ENCODE measurements at places on chromosomes 12 and 14. TPM values are rescaled to one million over a fixed set of nuclear protein-coding genes. Genes with fewer than 3 reads are reported as not detected.
A peak's percentile ranks its signal among the peaks of the same experiment; 100 is the strongest.

DNA sequence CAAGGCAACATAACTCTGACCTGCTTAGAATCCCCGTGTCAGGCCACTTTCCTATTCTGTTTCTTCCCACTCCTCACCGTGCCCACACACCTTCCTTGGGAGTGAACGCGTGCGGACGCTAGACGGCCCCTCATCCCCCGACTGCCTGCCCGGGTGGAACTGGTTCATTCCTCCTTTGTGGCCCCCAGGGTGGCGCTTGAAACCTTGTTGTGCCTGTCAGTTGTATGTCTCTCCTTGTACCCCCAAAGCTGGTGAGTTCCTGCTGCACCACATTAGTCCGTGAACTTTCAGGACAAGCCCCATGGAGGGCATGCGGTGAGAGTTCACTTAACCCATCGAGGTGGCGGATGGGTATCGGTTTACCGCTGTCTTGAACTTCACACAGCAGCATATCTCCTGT is 46.7 kb downstream of the SSH1 start:
- no peak for DNase-seq

DNA sequence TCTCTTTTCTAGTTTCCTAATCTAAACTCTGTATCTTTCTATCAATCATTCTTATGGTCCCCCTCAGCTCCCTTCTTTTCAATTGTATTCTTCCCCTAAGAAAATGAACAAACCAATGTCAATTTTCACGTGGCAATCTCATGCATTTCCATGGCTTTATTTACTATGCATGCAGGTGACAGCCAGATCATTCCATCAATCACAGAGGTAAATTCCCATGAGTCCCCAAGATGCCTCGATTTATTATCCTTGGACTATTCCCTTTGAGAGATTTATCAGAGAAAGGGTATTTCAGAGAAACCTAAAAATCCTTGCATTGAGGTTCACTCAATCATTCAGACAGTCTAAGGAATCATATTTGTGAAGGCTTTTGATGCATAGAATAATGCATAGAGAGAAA is 301.2 kb downstream of the DIO2 start:
- no peak for DNase-seq

DNA sequence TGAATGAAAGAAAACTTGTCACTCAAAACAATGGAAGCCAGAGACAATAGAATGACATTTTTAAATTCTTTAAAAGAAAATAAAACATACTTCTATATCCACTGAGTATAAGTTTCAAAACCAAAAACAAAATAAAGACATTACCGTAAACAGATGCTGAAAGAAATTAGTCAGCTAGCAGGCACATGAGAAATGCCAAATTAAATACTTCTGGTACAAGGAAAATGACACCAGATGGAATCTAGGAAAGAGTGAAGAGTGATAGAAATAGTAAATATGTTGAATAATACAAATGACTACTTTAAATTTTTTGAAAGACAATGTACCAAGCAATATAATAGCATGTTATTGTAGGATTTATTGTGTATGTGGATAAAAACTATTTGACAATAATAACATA is 23.8 kb downstream of the PIK3C2G start:
- DNase-seq = no peak

DNA sequence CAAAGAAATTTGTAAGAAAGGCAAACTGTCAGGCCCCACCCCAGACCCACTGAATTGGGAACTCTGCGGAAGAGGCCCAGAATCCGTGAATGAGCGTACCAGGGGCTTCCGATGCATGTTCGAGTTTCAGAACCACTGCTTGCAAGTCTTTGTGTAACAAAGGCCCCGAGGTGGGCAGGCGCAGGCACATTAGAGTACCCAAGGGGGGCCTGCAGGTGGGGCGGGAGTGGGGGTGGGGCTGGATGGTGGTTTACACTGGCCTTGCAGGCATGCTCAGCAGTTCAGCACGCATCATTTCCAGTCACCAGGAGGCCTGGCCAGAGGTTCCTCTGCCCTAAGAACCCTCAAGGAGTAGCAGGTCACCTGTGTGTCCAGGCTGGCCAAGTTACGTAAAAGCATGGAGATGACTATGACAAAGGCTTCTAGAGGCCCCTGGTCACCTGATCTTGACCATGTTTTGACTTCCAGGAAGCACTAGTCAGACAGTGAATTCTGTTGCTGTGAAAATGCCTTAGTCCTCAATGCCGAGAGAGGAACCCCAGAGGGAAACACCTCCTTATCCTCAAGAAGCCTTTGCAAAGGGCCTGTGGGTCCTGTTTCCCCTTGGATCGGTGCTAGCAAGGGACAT is 33.2 kb upstream of the IRF2BPL start:
- no peak for DNase-seq

DNA sequence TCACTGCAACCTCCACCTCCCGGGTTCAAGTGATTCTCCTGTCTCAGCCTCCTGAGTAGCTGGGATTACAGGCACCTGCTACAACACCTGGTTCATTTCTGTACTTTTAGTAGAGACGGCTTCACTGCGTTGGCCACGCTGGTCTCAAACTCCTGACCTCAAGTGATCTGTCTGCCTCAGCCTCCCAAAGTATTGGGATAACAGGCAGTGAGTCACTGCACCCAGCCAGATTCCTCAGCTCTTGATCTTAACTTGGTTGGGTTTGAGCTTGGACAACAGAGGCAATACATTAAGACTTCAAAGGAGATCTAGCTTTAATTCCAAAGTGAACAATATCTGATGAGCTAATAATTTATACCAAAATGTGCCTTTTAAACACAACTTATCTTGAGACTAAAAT is 5.6 kb downstream of the DAZAP2 start:
- DNase-seq = no peak

DNA sequence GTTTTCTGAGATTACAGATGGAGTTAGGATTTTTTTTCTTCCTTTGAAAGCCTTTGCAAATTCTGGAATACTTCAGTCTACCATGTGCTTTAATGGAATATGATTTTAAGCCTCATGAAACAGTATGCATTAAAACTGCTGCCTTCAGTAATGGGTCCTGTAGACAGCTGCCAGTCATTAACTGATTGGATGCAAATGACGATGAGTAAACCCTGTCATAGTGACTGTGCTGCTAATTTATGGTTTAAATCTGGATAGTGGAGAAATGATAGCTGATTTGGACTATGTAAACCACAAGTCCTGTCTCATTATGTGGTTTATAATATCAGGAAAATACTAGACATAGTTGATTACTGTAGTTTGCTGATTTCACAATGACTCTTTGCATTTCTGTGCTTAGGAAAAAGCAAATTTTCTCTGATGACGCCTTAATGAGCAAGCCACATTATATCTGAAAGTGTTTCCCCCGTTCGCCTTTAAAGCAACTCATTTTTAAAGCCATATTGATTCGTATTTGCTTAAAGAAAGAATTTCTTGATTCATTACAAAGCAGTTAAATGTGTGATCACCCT is 217.6 kb downstream of the TMTC2 start:
- DNase-seq = no peak

- DNase-seq = no peak
Measured at GRCh38 chr14:77498984-77499527, 440 bp upstream of the ISM2 start.

- DNase-seq = no peak
Measured at GRCh38 chr12:124484526-124484953, 82.9 kb downstream of the NCOR2 start.

DNA sequence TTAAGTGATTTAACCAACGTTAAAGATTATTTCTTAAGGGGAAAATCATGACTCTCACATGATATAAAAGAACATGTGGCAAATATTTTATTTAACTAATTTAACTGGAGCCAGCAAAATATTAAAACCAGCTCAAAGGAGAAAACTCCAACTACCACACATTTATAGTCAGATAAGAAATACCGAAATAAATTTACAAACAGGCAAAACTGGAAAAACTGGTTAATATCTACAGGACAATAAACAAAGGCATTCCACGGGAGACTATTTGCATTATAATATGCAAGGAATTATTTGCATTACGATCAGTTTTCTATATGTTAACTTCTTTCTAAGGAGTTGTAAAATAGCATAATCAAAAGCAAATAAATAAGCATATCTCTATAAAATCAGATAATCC is 13.8 kb upstream of the BCL2L14 start:
- DNase-seq = no peak

GRCh38 chr14:29274890-29275596 is 508.5 kb downstream of the FOXG1 start:
- no peak for DNase-seq

DNA sequence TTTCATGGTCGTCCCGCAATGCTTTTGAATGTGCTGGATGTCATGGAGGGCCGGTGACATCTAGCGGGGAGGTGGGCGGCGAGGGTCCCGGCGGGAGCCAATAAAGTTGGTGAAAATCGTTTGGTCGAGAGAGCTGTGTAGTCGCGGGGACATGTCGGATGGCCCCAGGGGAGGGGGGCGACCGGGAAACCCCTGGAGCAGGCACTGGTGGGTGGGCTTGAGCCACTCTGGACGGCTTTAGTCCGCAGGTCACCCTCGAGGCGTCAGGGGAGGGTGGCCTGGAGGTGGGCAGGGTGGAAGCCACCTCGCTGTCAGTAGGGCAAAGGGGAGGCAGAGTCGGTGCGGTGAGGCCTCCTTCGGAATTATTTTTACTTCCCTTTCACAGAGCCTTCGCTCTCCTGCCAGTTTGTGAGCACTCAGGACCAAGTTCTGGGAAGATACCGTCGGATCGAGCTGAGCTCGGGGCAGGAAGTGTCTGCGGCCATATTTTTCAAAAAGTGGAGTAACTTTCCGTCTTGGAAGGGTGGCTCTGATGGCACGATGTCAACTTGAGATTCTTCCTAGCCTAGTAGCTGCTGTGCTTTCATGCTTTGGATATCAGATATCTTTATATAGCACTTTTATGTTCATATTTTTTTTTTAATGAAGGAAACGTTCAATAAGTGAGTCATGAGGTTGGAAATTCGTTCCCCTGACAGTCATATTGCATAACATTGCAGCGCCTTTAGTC is 28.2 kb downstream of the WBP11 start:
- no peak for DNase-seq

DNA sequence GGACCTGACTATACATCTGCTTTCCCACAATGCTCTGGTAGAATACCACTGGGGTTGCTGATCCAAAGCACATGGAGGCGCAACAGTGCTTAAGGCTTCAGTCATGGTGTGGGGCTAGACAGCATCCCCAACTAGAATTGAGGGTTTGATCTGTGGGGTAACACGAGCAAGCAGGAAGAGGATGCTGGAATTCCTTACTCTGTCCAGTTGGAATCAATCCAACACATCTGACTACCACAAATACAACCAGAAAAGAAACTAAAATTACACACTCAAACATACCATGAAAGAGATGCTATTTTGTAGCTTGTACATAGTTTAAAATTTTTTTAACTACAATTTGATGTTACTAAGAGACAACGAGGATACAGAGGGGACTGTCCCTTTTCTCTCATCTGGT is 40.4 kb upstream of the GTF2A1 start:
- DNase-seq = no peak

DNA sequence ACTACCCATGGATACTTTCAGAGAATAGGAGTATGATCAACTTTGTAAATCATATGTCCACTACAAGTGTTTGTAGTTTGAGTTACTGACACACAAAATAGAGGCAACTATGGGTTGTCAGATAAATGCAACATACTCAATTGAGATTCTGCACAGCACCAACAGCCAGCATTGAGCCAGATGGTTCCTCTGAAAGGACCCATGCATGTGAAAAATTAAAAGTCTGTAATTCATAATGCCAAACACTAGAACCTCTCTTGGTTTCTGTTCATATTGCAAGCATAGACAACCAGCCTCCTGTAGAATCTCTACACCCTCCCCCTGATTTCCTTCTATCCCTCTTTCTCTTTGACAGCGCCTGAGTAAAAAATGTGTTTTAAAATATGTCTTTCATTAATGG is 831.0 kb downstream of the C12orf50 start:
- no peak for DNase-seq

DNA sequence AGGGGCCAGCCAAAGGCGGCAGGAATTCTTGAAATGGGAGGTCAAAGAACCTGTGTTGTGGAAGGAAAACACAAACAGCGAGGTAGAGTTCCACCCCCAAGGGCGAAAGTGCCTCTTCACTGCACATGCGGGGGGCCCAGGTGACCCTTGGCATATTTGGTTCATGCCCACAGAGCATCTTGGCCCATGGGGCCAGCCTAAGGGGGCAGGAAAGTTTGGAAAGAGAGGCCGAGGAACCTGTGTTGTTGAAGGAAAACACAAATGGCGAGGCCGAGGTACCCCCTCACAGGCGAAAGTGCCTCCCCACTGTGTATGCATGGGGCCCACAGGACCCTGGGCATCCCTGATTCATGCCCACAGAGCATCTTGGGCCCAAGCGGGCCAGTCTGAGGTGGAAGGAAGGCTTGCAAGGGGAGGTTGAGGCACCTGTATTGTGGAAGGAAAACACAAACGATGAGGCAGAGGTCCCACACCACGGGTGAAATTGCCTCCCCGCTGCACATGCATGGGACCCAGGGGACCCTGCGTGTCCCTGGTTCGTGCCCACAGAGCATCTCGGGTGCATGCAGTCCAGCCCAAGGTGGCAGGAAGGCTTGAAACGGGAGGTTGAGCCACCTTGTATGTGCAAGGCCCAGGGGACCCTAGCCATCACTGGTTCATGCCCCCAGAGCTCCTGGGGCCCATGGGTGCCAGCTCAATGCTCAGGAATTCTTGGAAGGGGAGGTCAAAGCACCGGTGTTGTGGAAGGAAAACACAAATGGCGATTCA is 384.1 kb downstream of the ALG10 start:
- DNase-seq = no peak

DNA sequence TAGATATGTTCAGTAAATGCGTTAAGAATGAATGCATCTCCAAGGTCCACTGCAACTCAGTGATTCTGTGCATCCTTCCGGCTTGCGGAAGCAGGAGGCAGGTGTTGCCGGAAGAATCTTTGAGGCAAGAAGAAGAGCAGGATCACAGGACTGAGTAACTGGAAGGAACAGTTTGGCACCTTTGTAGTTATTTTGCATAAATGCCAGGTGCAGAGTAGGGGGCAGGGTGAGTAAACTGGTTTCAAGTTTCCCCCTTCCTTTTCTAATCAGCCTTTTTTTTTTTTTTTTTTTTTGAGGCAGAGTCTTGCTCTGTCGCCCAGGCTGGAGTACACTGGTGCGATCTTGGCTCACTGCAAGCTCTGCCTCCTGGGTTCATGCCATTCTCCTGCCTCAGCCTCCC is 22.3 kb downstream of the DYRK4 start:
- no peak for DNase-seq

DNA sequence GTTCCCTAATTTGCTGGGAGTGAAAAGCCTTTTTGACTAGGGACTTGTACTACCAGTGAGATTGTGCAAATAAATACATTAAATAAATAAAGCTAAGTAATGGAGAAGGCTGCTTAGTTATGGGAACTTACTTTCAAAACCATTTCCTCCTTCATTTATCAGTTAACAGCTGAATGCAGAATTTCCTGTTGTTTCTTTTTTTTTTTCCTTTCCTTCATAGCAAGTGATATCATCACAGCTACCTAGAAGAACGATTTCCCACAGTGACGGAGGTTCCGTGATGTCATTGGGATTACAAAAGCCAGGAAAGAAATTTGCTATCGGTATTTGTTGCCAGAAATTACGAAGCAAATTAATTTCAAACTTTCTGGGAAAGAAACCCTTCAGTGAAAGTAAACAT is 42.1 kb upstream of the SOCS2 start:
- peak; percentile 27 for DNase-seq

Gene MIP
- 0.15 TPM for total RNA-seq

Gene C1RL
- 21.7 TPM for total RNA-seq

Gene GNPTAB
- 44.7 TPM for total RNA-seq

Gene USP44
- 0.41 TPM for total RNA-seq

Gene LRRIQ1
- total RNA-seq = 0.88 TPM

Gene RHOJ
- total RNA-seq = 57.3 TPM

Gene MUCL1
- not detected for total RNA-seq

Gene SYNDIG1L
- not detected for total RNA-seq

Gene NRL
- 4.9 TPM for total RNA-seq

Gene JAG2
- 59.0 TPM for total RNA-seq

Gene PPP1R13B
- 13.1 TPM for total RNA-seq

Gene INSM2
- total RNA-seq = not detected
